ENCODE measurements at places on chromosomes 1 and 21.

GRCh38 chr1:70843452-70843851 lies 204.2 kb downstream of the PTGER3 start:
- DNase-seq = no peak

DNA sequence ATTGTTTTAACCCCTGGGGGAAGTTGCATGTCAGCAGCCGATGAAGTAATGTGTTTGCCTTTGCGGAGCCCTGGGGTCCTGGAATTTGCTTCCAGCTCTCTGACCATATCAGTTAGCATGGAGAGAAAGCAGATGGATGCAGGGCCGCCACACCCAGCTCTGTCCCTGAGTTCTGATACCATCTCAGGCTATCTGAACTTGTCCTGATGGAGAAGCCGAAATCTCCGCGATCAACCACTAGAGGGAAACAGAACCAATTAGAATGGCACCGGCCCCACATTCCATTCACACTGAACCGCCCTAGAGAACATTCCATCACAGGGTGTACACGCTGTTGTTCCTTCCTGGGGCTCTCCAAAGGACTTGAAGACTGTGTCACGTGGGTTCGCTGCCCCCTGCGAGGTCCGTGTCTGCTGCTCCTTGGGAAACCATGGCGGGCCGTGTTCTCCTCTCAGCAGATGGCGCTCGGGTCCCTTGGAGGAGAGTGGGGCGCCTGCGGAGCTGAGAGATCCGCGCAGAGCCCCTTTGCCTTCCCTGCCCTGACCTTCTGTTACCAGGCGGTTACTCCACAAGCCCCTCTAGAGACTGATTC lies 75.4 kb downstream of the ABCA4 start:
- no peak for DNase-seq

GRCh38 chr1:117834416-117834815 lies 95.0 kb downstream of the GDAP2 start:
- no peak for DNase-seq

DNA sequence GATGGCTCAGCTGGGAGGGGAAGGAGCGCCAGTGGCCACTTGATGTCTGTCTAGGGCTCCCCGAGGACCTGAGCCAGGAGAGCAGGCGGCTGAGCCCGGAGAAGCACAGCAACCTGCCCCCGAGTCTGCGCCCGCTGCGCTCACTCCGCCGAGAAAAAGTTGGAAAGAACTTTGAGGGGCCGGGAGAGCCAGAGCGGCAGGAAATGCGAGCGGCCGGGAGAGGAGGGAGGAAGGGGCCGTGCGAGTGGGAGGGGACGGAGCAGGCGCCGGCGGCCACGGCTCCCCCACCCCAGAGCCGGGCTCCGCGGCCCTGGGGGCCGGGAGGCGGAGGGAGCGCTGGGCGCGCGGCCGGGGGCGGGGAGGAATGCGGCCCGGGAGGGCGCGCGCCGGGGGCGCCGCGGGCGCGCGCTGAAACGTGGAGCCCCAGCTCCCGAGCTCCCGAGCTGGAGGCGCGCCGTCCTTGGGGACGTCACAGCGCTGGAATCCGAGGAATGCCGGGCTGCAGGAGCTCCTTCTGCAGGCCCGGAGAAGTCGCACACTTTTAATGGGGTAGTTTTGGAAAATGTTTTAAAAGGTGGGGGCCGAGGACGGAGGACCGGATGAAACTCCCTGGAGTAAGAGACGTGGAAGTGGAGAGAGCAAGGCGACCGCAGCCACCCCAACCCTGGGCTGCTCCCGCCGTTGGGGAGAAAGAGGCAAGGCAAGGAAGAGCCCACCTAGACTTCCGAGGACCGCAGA lies at the start of gene PTPN14:
TSS of gene PTPN14 (minus strand) at position 167 of the 738 bp plus-strand sequence. CDS start 86,799 bp downstream, outside the sequence.
- DNase-seq = no peak

GRCh38 chr21:41641510-41641815 lies 125.4 kb downstream of the RIPK4 start:
- DNase-seq = no peak

GRCh38 chr1:115296981-115297380 lies 41.1 kb downstream of the NGF start:
- no peak for DNase-seq

DNA sequence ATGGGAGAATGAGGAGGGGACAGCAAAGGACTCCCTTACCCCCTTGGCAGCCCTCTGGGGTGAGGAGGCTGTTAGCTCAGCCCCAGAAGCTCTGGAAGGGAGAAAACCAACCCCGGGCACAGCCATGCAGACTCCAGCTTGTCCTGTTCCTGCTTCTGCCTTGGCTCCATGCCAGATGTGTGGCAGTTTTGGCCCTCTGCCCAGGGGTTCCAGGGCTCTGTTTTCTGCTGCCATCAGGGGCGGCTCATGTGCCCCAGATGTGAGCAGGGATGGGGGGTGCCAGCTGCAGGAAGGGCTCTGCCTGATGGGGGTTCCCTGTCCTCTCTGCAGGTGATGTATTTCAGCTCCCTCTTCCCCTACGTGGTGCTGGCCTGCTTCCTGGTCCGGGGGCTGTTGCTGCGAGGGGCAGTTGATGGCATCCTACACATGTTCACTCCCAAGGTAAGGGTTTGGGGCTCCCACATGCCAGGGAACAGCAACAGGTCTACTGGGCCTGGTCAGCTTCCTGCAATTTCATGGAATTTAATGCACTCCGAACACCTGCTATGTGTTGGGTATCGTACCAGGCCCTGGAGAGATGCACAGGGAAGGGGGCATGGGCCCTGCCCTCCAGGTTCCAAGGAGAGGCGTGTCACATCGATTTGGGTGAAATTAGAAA lies 26.1 kb downstream of the SLC6A17 start:
- no peak for DNase-seq

DNA sequence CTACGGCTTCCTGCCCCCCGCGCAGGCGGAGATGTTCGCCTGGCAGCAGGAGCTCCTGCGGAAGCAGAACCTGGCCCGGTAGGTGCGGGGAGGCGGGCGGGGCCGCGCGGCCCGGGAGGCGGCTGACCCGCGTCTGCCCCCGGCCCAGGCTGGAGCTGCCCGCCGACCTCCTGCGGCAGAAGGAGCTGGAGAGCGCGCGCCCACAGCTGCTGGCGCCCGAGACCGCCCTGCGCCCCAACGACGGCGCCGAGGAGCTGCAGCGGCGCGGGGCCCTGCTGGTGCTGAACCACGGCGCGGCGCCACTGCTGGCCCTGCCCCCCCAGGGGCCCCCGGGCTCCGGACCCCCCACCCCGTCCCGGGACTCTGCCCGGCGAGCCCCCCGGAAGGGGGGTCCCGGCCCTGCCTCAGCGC lies 16.6 kb downstream of the NOC2L start:
- DNase-seq = no peak

- no peak for DNase-seq
Measured at GRCh38 chr1:162954824-162955223, 93.8 kb upstream of the CCDC190 start.

- no peak for DNase-seq
Measured at GRCh38 chr1:111755331-111756123, at the start of gene DDX20. Gene DDX20, plus strand, starts transcription at chr1:111755901. Its CDS starts 24 bp downstream, at chr1:111755925.

GRCh38 chr1:156813750-156814570 lies 2.7 kb downstream of the SH2D2A start:
- DNase-seq = no peak

DNA sequence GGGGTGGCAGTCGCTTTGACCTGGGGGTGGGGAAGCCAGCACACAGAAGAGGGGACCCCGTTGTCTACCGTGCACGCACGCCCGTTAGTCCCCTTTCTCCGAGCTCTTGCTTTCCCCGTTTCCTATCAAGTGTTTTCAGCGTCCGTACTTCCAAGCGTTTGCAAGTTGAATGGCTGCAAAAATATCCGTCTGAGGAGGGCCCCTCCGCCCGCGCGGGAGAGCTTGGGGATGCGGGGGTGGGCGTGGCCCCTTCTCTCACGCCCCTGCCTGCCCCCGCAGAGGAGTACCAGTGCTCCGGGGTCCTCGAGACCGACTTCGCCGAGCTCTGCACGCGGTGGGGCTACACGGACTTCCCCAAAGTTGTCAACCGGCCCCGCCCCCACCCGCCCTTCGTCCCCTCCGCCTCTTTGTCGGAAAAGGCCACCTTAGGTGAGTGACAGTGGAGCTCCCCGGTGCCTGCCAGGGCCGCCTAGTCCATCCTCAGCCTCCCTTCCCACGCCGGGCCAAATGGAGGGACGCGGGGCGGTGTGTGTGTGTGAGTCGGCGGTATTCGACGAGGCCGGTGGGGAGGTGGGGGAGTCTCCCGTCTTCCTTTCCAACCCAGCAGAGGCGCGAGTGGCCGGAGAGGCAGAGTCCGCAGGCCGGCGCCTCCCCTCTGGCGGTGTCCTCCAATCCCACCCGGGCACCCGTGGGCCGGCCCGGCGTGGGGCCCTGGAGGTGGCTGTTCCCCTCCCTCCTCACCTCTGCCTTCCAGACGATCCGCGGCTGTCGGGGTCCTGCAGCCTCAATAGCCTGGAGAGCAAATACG lies 3.4 kb downstream of the LRRC71 start:
- no peak for DNase-seq

- DNase-seq = no peak
Measured at GRCh38 chr1:184909019-184909418, 65.3 kb downstream of the NIBAN1 start.

DNA sequence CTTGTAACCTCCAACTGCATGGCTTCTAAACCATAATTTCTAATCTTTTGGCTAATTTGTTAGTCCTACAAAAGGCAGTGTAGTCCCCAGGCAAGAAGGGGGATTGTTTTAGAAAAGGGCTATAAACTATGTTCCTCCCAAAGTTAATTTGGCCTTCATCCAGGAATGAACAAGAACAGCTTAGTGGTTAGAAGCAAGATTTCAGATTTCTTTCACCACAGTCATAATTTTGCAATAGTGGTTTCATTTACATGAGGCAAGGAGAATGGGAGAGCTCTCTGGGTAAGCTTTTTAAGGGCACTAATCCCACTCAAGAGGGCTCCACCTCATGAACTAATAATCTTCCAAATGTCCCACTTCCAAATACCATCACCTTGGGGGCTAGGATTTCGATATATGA lies 1353.9 kb downstream of the NCAM2 start:
- DNase-seq = no peak

- DNase-seq = no peak
Measured at GRCh38 chr1:165355977-165356811, at the start of gene LMX1A. Gene LMX1A, minus strand, starts transcription at chr1:165356715. Its CDS starts 1,156 bp downstream, at chr1:165355559.

- DNase-seq = no peak
Measured at GRCh38 chr1:55153031-55153430, 62.1 kb downstream of the USP24 start.

DNA sequence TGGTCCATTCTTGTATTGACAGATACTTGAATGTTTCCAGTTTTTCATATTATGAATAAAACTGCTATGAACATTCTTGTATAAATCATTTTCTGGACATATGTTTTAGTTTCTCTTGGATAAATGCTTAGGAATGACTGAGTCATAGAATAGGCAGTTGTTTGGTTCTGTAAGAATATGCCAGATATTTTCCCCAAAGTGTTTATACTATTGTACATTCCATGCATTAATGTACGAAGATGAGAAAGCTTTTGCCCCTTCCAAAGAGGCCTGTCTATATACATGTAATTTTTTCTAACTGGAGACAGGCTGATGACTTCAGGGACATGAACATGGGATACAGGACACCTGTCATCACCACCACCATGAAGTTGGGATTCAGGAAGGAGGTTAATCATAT lies 11.3 kb downstream of the NBPF3 start:
- no peak for DNase-seq

DNA sequence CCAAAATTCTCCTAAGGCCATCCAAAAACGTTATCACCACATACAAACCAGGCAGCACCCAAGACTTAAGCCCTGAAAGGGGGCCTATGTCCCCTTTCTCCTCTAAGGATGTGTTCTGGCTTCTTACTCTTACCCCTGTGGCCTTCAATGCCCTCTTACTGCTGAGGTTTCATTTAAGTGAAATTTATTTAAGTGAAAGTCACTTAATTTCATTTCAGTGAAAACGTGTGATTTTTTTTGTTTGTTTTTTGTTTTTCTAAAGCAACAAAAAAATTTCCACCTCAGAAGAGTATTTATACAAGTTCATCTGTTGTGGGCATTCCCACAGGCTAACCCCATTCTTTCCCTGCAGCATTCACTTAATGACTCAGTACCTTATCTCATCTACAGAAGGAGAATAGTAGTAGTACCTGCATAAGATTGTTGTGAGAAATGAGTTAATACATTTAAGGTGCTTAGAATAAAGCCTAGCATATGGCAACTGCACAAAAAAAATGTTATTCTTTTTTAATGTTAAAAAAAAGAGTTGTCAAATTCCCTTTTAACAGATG lies 220.6 kb downstream of the CHRM3 start:
- no peak for DNase-seq

GRCh38 chr1:245279346-245279745 lies 124.6 kb downstream of the KIF26B start:
- no peak for DNase-seq

- peak; percentile 16 for DNase-seq
Measured at GRCh38 chr1:29830916-29831315, 594.6 kb downstream of the PTPRU start.

GRCh38 chr21:43877936-43878575 lies 13.0 kb downstream of the AGPAT3 start:
- no peak for DNase-seq

- no peak for DNase-seq
Measured at GRCh38 chr1:145947551-145947950, 10.3 kb downstream of the LIX1L start.

DNA sequence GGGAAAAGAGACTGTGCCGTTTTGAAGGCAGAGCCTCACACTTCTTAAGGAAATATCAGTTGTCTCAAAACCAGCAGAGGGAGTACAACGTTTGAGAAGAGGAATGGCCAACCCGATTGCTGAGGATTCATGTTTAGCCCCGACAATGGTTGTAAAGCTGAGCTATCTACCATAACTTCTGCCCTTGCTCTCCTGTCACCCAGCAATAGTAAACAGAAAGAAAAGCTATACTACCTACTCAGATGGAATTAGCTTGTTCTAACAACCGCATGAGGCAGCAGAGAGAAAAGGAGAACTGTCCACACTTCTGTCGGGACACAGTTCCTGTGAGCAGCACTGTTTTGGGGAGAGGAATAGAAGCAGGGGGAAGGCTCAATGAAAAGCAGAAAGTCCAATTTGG lies 91.2 kb downstream of the SLC45A1 start:
- no peak for DNase-seq

- no peak for DNase-seq
Measured at GRCh38 chr1:1033731-1034438, 14.0 kb downstream of the AGRN start.

- DNase-seq = no peak
Measured at GRCh38 chr1:165793951-165794350, 25.3 kb upstream of the TMCO1 start.

GRCh38 chr1:246081856-246082668 lies 425.0 kb downstream of the SMYD3 start:
- no peak for DNase-seq

GRCh38 chr1:183417772-183418491 lies at the start of gene NMNAT2:
Gene NMNAT2, minus strand, starts transcription at chr1:183418380. Its CDS starts 113 bp downstream, at chr1:183418267.
- DNase-seq = no peak

DNA sequence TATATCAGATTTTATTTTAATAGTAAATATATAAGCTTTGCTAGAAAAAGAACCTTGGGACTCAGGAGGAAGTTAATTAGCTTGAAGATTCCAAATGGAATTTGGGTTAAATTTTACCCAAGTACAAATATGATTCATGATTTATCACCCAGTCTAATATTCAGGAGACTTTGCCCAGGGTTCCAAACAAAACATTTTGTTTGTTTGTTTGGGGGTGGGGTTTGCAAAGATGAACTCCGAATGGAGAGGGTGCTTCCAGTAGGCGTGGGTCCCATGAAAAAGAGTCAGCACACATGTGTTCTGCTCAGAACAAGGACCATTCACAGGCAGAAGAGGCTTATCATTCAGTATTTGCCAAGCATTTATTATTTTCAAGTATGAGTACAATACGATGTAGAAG lies 23.5 kb downstream of the KCNT2 start:
- no peak for DNase-seq

GRCh38 chr1:226064816-226065248 lies 2.3 kb downstream of the H3-3A start:
- no peak for DNase-seq

GRCh38 chr1:221448585-221449175 lies 293.2 kb downstream of the DUSP10 start:
- no peak for DNase-seq
